ENCODE measurements at places on chromosomes 16 and 17. TPM values are rescaled to one million over a fixed set of nuclear protein-coding genes. Genes with fewer than 3 reads are reported as not detected.

GRCh38 chr17:81991684-81992305, 14.4 kb downstream of the ASPSCR1 start:
- peak; percentile 89 for DNase-seq

GRCh38 chr17:64618848-64619247, 43.3 kb downstream of the SMURF2 start:
- DNase-seq, result no peak

GRCh38 chr17:40374821-40375498, 10.4 kb upstream of the GJD3 start:
- DNase-seq, result no peak

DNA sequence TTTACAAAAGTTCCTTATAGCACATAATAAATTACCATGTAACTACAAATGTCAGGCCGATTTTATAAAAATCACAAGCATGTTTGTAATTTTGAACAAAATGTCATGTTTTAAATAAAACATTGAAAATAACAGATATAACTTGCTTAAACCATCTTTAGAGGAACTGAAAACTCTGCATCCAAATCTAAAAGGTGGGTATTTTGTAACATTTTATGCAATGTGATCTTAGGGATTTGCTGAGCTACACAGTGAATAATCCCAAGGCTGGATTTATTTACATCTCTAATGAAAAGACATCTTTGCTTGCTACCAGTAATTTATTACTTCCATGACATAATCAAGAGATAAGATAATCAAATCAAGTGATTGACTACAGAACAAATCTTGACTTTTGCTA, 47.5 kb downstream of the N4BP1 start:
- no peak for DNase-seq

DNA sequence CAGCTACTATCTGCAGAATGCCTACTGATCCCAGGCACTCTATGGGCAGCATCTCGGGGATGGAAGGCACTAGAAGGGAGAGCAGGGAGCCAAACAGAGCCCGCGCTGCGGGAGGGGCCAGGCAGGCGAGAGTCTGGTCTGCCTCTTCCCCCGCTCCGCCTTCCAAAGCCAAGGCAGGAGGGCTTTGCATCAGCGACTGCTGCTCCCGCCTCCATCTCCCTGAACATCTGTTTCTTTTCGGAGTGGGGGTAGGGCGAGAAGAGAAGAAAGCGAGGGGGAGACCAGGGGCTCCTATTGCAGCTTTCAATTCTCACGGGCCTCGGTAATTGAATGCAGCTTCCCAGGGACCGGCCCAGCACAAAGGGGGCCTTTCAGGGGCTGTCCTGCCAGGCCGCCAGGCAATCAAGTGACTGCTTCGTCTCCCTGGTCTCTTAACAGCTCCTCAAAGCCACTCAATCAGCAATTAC, 31.4 kb upstream of the CDC42EP4 start:
- peak; percentile 96 for DNase-seq

DNA sequence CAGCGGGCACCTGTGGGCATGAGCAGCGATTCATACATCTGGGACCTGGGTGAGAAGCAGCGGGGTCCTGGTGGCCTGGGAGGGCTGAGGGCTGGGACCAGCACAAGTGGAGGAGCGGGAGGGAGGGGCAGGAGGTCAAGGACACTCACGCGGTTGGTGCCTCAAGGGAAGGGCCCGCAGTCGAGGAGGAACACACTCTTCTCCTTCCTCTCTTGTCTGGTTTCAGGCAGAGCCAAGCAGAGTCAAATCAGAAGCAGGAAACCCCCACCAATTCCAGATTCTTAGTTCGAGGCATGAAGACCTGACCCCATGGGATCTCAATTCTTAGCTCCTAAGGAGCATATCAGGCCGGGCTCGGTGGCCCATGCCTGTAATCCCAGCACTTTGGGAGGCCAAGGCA, 15.7 kb downstream of the DNAI2 start:
- no peak for DNase-seq

PRAC1 gene
- total RNA-seq, result not detected

GRCh38 chr17:81871387-81872230, 472 bp upstream of the ARHGDIA start:
- peak; percentile 89 for DNase-seq

GRCh38 chr16:64375391-64375980, 746.4 kb downstream of the CDH11 start:
- DNase-seq, result peak; percentile 94

ENPP7 gene
- 0.48 TPM for total RNA-seq

CYGB gene
- total RNA-seq, result 0.24 TPM

GRCh38 chr17:40697297-40697696, 6.3 kb downstream of the KRT24 start:
- DNase-seq, result peak; percentile 54

DNA sequence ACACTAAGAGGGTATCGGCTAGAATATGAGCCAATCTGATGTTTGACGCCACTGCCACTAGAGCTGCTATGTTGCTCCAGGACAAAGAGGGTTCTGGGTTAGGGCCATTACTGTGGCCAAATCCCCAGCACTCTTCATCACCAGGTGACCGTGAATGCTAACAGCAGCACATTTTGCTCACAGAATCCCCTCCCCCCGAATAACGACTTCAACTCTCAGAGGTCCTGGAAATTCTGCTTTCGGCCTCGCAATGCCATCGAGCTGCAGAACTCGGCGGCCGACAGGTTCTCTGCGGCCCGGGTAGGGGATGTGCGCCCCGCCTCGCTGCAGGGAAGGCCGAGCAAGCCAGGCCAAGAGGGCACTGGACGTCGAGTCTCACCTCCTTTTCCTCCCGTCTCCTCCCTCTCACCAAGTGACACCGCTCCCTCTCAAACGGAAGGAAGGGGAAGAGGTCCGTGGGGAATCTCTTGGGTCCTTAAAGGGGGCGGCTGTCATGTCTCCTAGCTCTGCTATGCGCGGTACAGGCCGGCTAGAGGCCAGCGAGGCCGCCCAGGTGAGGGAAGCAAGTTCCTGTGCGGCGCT, 31.9 kb downstream of the CDK5R1 start:
- no peak for DNase-seq

DNA sequence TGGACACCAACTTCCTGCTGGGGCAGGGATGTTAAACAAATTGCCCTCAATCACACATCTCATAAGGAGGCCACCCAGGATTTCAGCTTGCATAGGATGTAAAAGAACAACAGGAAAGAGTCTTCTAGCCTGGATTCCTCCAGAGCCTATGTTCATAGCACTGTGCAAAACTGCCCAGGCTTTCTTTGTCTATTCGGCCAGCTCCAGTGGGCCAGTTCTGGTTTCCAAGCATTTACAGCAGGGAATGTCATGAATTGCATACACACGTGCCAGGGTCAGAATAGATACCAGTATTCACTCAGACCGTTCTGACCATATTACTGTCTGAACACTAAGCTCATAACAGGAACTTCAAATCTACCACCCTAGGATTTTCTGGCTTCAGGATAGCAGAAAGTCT, 273.2 kb downstream of the CDH8 start:
- peak; percentile 11 for DNase-seq

DNA sequence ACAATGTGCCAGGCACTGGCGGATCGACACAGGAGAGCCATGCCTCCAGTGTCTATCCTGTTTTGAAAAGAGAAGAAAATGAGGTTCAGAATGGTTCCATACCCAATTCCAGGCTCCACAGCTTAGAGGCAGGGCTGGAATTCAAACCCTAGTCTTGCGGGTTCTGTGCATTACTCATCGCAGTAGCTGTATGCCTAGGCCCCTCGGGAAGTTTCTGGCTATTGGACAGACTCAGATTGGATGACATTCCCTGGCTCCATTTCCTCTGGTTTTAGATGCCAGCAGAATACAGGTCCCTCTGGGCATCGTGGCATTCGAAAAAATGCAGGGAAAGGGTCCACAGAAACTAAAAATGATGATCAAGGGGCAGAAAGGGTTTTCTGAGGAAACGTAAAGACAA, 184.7 kb downstream of the COPRS start:
- no peak for DNase-seq

- no peak for DNase-seq
These were observed 62.1 kb downstream of the GAN start for GRCh38 chr16:81376880-81377279.

KRT39 gene
- 2.4 TPM for total RNA-seq

ZNF469 gene
- 5.3 TPM for total RNA-seq

DNA sequence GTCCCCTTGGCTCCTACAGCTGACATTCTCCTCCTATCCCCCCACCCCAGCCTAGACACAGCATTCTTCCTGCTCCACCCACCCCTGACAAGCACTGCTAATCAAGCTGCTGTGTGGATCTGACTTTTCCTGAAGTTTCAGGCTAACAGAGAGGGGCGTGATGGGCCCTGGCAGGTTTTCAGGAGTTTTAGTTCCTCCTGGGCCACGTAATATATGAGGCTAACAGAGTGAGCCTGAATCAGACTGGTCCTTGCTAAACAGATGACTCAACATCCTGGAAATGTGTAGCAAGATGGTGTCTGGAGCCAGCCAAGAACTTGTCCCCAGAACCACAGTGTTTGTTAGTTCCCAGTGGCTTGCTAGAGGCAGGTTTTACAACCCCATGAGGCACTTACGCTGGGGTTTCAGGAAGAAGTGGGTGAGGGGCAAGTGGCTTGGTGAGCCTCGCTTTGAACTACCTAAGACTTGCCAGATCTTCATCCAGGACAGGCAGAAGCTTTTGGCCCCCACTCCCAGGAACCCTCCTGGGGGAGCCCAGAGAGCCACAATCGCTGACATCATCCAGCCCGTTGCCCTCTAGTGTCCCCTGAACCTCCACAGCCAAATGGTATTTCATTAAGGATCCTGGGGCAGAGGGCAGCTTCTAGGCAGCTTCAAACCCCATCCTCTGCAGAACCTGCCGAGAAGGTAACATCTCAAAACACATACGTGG, 15.9 kb downstream of the TMEM92 start:
- DNase-seq, result peak; percentile 94

- DNase-seq, result no peak
These were observed 260.4 kb upstream of the TBX2 start for GRCh38 chr17:61139219-61139618.

DNA sequence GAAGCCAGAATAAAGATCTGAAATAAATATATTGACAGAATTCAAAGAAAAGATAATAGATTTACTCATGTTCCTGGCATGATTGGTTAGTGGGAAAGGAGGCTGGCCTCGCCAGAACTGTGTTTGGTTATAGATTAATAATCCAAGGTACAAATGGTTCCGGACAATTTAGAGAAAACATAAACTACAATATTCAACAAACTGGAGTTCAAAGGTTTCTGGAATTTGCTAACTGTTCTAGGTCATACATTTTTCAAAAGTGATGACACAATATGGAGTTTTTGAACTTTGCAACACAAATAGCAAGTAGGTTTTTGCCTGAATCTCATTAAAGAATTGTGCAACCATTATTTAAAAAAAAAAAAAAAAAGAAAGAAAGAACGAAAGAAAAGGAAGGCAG, 251.7 kb upstream of the SALL1 start:
- no peak for DNase-seq

BCL7C gene
- 27.0 TPM for total RNA-seq

- DNase-seq, result no peak
These were observed 334 bp downstream of the GH1 start for GRCh38 chr17:63918305-63918704.

GRCh38 chr17:80878876-80879722, 112.5 kb upstream of the CHMP6 start:
- DNase-seq, result no peak

- DNase-seq, result peak; percentile 8
These were observed 1.4 kb downstream of the MMD start for GRCh38 chr17:55420067-55420775.

GRCh38 chr17:8441690-8442089, 6.0 kb downstream of the NDEL1 start:
- no peak for DNase-seq

RGS11 gene
- 6.0 TPM for total RNA-seq

- peak; percentile 73 for DNase-seq
These were observed at the start of gene ABHD15 for GRCh38 chr17:29566473-29567303. Gene ABHD15, minus strand, starts transcription at chr17:29567037. Its CDS starts 71 bp downstream, at chr17:29566966.

GRCh38 chr17:47808830-47809480, 12.6 kb downstream of the OSBPL7 start:
- no peak for DNase-seq

- no peak for DNase-seq
These were observed 17.5 kb downstream of the GP2 start for GRCh38 chr16:20309786-20310185.

DNA sequence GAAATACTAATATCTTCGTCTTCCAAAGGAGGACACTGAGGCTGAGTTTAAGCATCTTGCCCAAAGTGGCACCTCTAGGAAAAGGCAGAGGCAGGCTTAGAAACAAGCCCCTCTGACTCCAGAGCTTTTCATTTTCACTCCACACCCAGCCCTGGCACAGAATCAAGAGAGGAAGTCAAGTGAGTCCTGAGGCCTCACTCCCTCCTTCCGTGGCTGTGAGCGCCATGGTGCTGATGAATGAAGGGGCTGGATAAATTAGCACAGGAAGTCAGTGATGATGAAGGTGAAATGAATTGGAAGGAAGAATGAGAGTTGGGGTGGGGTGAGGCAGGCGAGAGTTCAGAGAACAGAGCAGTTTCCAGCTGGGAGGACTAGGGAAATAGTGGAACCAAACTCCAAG, 179.3 kb downstream of the TMEM132E start:
- DNase-seq, result no peak

SMIM36 gene
- 1.9 TPM for total RNA-seq

- no peak for DNase-seq
These were observed 19.4 kb downstream of the CSF3 start for GRCh38 chr17:40034426-40035161.

- no peak for DNase-seq
These were observed 21.5 kb downstream of the GFOD2 start for GRCh38 chr16:67697422-67698185.

SMIM5 gene
- total RNA-seq, result 8.7 TPM

GRCh38 chr17:45293413-45294211, 23.2 kb downstream of the MAP3K14 start:
- peak; percentile 92 for DNase-seq

HAS3 gene
- total RNA-seq, result 10.4 TPM

KRT31 gene
- total RNA-seq, result not detected

DNA sequence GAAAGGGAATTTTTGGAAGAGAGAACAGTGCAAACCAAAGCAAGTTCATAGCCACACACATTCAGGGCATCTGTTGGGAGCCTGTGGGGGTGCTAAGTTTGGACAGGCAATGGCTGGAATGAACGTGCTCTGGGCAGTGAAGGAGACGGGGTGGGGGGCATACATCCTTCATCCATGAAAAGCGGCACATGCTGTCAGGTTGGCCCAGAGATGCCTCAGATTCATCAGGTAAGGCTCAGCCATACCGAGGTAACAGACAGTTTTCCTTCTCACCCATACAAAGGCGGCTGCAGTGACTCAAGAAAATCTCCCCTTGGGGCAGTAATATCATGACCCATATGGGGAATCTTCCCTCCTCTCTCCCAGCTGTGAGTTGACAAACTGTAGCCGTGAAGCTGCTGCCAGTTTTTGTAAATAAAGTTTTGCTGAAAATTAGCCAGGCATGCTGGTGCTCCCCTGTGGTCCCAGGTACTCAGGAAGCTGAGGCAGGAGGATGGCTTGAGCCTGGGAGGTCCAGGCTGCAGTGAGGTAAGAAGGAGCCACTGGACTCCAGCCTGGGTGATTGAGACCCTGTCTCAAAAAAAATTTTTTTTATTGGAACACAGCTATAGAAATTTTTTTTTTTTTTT, 9.2 kb upstream of the UBALD2 start:
- DNase-seq, result no peak

ITGA2B gene
- 4.3 TPM for total RNA-seq
